ENCODE measurements at places on chromosomes 13 and 19.

GRCh38 chr13:51675385-51675784, 91.1 kb downstream of the WDFY2 start:
- no peak for DNase-seq

DNA sequence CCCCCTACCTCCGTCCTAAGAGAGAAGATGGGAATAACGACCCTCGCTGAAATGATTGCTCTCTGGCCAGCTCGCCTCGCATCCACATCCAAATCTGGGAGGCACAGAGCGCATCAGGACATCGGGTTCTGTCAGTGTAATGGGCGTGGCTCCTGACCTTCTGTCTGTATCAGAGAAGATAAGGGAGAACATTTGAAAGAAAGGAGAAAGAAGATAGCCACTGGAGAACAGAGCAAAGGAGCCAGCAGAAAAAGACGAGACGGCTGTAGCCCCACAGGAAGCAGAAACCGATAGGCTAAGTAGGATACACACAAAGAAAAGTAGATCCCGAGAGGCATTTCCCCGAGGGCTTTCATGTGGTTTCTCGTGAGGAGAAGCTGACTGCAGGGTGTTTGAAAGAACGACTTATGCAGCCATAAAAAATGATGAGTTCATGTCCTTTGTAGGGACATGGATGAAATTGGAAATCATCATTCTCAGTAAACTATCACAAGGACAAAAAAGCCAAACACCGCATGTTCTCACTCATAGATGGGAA, 14.0 kb upstream of the GJB2 start:
- DNase-seq: no peak

GRCh38 chr13:112692104-112692503, 2.3 kb downstream of the ATP11A start:
- no peak for DNase-seq

DNA sequence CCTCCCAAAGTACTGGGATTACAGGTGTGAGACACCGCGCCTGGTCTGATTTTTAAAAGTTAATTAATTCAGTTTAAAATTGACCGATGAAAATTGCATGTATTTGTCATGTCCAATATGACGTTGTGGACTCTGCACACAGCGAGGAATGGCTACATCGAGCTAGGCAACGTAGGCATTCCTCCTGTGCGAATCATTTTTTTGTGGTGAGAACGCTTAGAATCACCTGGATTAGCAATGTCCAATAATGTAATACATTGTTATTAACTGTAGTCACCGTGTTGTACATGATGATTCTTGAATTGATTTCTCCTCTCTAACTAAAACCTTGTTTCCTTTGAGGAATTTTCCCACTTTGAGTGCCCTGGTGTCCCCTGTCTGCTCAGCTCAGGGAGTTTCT, 3.4 kb downstream of the LAIR2 start:
- no peak for DNase-seq

GRCh38 chr19:1057176-1057855, 9.7 kb upstream of the ARHGAP45 start:
- peak; percentile 81 for DNase-seq

DNA sequence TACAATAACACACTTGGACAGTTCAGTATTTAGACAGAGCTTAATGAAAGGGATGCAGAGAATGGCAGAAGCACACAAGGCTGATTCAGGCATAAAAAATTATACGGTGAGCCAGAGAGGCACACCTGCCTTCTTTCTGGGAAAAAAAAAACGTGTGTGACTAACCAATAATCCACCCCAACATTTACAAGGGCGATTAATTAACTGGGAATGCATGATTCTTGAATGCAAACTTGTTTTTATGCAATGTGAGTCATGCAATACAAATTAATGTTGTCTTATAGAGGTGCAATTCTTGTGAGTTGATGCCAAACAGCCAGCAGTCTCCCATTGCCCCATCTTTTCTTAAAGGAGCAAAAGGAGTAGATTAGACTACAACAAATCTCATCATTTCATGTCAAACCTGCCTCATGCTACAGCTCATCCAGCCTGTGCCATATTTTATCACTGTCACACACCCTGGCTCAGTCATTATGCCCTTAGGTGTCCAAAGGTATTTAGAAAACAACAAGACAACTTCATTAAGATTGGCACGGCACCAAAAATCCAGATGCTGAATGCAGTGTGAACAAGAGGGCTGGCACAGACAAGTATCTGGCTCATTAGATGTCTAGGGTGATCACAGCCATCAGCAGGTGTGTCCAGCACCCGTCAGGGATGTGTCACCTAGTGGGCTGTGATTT, 721.1 kb downstream of the EFNB2 start:
- DNase-seq: no peak

DNA sequence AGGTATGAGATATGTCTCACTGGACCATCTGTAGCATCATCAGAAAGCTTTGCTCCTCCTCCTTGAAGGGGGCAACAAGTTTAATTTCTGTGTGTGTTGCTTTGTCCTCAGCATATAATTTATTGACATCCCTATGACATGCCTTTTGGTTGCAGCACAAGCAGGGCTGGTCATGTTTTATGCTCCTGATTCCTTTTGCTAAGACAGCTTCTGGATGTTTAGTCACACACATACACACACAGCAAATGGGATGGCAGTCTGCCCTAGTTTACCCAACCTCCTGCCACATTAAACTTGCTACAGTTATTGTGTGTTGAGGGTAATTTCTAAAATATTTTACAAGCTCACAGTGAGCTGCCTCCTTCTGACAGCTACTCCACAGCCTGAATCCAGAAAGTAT, 217.9 kb upstream of the RXFP2 start:
- DNase-seq: no peak

DNA sequence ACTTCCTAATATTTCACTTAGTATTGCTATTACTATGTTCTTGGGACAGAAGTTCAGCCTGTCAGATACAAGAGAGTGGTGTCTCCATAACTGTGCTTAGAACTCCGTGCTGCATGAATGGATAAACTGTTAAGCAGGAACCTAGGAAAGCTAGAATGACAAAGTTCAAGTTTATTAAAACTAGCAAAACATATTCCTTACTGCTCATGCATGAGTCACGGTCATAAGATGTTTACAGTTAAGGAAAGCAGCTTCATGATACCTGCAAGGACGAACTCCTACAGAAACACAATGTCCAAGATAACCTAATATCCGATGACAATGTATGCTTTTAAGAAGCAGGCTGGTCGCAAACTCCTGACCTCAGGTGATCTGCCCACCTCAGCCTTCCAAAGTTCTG, 6.0 kb upstream of the ZNF765 start:
- no peak for DNase-seq

GRCh38 chr13:106110241-106110855, 425.1 kb downstream of the EFNB2 start:
- no peak for DNase-seq

GRCh38 chr19:35828692-35829301, 16.2 kb upstream of the PRODH2 start:
- DNase-seq: peak; percentile 19

- DNase-seq: no peak
These were observed 19.2 kb downstream of the RANBP3 start for GRCh38 chr19:5958851-5959122.

- no peak for DNase-seq
These were observed 31.1 kb upstream of the ATP12A start for GRCh38 chr13:24648983-24649687.

- DNase-seq: no peak
These were observed 277.2 kb downstream of the TEX29 start for GRCh38 chr13:111597618-111598017.

- no peak for DNase-seq
These were observed 2.8 kb downstream of the UBA2 start for GRCh38 chr19:34430738-34431625.

DNA sequence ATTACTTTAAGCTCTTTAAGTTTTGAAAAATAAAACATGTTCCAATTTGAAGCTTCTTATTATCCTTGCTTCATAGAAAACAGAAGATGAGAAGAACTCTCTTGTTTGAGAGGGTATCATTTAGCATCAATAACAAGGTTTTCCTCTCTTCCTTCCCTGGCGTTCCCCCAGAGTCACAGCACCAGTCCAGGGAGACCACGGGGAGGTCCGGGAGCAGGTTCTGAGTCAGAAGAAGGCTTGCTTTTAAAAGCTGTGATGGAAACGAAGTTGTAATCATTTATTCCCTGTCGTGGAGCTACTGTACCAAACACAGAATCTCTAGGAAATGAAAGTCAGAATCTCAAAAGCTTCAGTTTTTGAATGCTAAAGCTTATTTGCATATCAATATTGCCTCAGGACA, 174.0 kb upstream of the LSM14A start:
- DNase-seq: no peak

DNA sequence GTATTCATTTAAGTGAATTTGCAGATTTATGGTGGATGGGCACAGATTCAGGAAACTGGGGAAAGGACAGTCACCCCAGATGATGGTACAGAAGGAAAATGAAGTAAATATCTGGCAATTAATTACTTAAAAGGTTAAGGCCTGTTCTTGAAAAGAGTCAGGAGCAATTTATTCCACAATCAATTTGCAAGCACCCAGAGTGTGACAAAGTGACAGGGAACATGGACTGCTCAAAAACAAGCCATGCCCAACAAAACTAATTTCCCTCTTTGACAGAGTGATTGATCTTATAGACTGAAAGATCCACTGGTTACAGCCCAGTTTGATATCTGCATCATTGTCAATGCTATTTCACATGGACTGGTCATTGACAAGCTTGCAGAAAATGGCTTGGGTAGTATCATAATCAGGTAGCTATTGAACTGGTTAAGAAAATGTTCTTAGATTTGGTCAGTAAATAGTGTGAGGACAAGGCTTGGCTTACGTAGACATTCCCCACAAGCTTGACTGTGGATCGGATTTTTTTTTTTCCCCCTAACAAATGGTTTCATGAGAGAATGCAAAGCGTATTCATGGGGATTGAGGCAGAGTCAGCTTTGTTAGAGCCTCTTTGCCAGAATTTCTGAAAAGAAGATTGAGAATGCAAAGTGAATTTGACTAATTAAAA, 584.6 kb downstream of the GPC6 start:
- no peak for DNase-seq

- no peak for DNase-seq
These were observed 9.3 kb upstream of the CDX2 start for GRCh38 chr13:27978301-27978968.

DNA sequence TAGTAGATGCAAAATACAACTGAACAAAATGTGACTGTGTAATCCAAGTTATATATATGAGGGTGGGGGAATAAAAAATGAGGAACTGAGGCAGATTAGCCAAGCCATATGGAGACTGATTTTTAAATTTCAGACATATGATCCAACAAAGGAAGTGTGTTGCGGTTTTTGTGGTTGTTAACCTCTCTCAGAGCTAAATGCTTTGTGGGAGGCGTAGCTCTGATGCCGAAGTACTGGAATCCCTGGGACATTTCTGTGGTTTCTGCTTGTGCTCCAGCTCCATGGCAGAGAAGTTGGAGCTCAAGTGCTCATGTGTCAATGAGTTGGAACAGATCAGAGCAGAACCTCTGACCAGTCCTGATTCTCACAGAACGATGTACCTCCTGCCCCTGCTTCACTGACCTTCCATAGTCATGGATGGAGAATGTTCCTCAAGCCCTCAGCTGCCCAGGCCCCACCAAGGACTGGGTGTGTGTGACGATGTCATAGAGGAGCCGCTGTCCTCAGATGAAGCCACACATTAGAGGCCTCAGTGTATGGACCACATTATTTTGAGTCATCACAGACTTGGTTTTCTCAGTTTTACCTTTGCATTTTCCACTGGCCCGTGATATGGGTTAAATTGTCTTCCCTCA, 107.6 kb downstream of the SOX1 start:
- DNase-seq: no peak

GRCh38 chr19:4474514-4475022, 2.5 kb downstream of the HDGFL2 start:
- no peak for DNase-seq

GRCh38 chr19:32869369-32869965, at the start of gene SLC7A9:
Gene SLC7A9 (minus strand): TSS chr19:32869767. CDS start chr19:32868534, 1,233 bp downstream.
- DNase-seq: no peak

DNA sequence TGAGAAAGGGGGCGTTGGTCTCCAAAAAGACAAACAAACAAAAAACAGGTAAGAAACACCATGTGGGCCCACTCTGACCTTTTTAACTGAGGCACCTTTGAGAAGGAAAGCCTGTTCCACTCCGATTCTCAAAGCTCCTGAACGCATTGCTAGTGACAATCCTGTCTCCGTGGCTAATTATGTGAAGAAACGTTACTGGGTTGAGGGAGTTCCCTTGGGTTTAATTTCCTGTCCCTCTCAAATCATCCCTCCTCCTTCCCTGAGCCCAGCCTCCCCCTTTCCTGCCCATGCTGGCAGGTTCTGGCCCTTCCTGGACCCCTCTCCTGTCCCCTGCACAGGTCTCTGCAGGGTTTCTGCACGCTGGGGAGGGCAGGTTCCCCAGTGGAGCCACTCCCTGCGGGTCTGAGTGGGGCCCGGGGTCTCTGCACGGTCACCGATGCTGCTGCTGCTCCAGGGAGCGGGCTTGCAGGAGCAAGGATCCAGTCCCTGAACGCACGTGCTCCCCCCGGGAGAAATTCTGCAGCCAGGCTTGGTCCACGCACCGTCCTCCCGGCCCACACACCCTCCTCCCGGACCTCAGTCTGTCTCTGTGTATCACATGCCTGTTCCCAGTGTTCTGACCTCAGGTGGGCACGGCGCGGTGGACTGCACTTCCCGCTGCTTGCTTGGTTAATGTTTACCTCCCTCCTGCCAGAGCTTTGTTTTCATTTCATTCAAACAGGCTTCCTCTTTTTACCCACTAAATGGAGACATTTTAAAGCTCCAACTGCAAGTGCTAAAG, 76.4 kb upstream of the MCF2L start:
- DNase-seq: no peak

DNA sequence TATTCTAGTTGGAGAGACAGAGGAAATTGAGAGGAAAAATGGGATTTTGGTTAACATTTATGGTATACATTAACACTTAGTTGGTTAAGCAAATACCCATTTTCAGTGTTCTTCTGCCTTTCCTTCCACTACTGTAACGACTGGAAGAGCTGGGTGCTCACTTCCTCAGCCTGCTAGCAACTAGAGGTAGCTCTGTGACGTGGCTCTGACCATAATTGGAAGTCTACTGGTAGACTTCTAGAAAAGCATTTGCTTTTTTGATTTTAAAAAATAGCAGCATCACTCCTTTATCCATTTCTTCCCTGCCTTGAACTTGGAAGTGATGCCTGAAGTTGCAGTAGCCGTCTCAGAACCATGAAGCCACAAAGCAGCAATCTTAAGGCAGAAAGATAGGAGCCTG, 15.9 kb downstream of the NHLRC3 start:
- no peak for DNase-seq
